Putamen (tissue), 1 donor: ENCODE measurements at places on chromosomes 6 and 20.

DNA sequence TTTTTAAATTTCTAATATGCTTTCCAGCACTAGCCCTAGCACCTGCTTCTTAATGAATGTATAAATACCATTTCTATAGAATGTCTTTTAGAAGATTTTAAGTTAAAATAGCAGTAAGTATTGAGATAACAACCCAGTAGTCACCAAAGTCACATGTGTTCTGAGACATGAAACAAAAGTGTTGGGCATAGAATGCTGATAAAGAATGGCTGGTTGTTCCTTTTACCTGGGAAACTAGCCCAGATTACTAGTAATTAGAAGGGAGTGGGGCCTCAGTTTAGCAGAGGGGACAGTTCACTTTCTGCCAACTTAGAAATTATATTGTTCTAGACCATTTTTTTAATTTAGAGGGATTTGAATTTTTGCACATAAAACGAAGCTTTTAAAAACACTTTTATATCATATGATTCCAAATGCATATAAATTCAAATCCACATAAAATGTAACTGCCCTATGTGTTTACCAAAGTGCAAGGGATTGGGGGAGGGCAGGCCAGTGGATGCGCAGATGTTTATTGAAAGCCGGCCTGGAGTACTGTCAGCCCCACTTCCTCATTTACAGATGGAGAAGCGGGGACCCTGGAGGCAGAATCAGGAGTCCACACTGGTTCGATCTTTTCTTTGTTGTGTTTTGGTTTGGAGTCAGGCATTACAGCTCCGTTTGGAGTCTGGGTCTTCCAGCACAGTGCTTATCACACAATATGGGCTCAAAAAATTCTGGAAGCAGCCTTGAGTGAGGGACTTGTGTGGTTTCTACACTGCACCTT lies 139.8 kb downstream of the ZDHHC14 start:
- no peak for DNase-seq

DNA sequence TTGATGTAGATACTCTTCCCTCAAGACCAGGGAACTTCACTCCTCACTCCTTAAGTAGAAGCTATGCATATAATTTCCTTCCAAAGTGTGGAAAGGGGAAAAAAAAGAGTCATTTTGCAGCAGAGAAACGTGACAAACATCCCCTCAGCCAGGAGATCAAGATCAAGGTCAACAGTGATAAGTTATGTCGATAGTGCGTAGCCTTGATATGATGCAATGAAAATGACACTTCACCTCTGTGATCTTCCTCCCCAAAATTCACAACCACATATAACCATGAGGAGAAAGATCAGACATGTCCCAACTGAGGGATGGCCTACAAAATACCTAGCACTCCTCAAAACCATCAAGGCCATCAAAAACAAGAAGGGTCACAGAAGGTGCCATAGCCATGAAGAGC lies 160.4 kb upstream of the MYLIP start:
- DNase-seq: no peak

GRCh38 chr6:157631412-157631811 lies 191.6 kb upstream of the SNX9 start:
- DNase-seq: no peak

DNA sequence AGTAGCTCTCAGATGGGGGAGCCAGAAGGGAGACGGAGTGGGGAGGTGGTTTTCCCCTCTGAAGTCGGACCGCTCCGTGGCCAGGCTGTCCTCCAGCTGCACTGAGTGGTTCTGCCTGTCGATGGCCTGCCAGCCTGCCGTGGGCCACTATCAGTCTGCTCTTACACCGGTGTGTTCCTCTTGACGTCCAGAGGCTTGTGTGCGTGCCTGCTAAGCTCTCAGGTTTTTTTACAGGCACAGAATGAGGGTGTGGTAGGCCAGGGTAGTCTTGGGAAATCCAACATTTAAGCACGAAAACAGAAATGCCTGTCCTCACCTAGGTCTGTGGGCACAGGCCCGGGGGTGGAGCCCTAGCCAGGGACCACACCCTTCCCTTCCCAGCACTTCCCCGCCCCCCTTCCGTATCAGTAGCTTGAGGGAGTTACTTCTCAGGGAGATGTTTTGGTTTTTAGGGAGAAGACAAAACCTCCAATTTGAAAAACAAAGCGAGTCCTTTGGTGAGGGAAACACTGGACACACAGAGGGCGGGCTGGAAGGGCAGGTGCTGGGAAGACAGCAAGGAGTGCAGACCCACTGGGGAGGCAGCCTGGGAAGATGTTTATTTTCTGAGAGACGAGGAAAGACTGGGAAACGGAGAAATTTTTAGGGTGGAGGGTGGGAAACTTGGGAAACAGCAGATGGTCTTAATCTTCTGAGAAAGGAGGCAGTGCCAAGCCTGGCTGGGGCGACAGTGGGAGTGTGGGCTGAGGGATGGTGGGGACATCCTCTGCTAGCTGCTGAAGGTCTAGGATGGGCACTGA lies 106.5 kb downstream of the LY86 start:
- DNase-seq: no peak

GRCh38 chr6:55963301-55963700 lies 87.9 kb upstream of the BMP5 start:
- DNase-seq: no peak

- DNase-seq: no peak
Measured at GRCh38 chr6:28943223-28943556, 19.4 kb upstream of the TRIM27 start.

DNA sequence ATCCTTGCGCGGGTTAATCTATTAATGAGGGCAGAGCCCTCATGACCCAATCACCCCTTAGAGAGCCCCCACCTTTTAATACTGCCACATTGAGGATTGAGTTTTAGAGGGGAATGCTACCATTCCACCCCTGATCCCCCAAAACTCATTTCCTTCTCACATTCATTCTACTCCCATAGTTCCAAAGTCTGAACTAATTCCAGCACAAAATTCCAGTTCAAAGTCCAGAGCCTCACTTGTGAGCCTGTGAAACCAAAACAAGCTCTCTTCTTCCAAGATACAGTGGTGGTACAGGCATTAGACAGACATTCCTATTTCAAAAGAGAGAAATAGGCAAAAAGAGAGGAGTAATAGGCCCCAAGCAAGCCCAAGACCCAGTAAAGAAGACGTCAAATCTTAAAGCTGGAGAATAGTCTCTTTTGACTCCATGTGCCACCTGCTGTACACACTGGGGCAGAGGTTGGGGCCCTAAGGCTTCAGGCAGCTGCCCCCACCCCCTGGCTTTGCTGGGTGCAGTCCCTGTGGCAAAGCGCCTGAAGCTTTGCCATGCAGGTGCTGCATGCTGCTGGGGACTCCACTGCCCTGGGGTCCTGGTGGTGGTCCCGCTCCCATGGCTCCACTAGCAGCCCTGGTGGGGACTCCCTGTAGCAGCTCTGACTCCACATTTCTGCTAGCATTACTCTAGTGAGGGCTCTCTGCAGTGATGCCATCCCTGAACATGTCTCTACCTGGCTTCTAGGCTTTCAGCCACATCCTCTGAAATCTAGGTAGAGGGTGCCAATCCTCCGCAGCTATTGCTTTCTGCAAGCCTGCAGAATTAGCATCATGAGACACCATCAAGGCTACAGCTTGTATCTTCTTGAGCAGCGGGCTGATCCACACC lies 41.3 kb downstream of the RSPH3 start:
- DNase-seq: no peak

- DNase-seq: no peak
Measured at GRCh38 chr20:44884907-44885391, 556 bp upstream of the YWHAB start.

DNA sequence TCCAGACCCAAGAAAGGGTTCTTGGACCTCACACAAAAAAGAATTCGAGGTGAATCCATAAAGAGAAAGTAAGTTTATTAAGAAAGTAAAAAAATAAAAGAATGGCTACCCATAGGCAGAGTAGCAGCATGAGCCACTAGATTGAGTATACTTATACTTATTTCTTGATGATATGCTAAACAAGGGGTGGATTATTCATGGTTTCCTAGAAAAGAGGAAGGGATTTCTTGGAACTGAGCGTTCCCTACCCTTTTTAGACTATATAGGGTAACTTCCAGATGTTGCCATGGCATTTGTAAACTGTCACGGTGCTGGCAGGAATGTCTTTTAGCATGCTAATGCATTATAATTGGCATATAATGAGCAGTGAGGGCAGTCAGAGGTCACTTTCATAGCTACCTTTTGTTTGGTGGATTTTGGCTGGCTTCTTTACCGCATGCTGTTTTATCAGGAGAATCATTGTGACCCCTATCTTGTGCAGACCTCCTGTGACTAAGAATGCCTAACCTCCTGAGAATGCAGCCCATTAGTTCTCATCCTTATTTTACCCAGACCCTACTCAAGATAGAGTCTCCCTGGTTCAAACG lies 44.3 kb downstream of the TENT5A start:
- DNase-seq: no peak

DNA sequence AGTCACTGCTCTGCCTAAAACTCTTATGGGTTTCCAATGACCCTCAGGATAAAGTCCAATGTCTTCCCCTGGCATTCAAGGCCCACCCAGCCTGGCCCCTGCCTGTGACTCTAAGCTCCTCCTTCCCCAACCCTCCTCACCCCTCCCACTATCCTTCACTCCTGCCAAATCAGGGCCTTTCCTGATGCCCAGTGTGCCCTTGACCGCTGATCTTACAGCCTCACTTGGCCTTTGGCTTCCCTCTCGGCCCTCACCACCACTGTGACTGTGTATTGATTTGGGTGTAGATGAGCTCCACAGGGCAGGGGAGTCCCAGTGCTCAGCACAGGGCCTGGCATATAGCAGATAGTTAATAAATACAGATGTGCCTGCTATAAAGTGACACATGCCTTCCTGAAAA lies 115.7 kb downstream of the TOX2 start:
- no peak for DNase-seq

GRCh38 chr20:775679-776135 lies 7.4 kb upstream of the SLC52A3 start:
- no peak for DNase-seq

GRCh38 chr20:63000958-63001357 lies 5.8 kb downstream of the BHLHE23 start:
- no peak for DNase-seq

DNA sequence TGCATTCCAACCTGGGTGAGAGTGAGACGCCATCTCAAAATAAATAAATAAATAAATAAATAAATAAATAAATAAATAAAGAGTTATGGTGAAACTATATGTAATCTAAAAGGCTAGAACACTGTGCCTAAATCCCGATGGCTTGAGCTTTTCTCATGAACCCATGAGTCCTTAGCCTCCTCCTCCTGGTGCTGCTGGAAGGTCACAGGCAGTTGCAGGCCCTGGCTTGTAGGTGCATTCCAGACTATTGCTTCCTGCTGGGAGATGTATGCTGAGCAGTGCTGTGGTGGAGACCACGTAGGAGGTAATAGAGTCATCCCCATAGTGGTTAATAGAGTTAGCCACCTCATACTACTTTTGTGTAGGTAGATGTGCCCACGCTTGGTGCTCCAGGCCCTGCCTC lies 12.5 kb downstream of the PTK7 start:
- no peak for DNase-seq

GRCh38 chr6:152721956-152722355 lies 24.3 kb downstream of the MYCT1 start:
- no peak for DNase-seq

DNA sequence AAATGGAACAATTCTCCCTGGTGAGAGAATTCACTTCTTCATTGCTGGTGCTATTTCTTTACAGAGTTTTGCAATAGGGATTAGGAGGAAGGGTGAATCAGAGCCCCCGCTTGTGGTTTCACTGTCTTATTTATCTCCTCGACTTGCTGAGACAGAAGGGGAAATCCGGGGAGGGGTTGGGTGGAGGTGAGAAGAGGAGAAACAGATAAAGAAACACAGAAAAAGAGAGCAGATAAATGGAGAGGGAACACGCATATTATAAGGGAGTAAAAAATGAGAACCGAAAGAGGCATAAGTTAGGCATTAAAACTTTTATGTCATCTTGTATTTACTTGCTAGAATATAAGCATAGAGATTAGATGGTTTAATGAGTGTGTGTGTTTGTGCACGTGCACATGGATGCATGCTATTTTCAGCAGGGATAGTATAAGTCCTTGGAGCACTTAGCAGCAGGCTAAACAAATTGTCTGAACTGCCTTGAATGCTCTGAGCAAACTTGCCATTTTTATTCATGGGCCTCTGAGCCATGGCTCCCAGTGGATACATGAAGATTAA lies 105.0 kb downstream of the OLIG3 start:
- peak; percentile 14 for DNase-seq

- no peak for DNase-seq
Measured at GRCh38 chr20:33963751-33964150, 30.0 kb upstream of the RALY start.

- no peak for DNase-seq
Measured at GRCh38 chr20:39654171-39654570, 692.0 kb downstream of the DHX35 start.

- no peak for DNase-seq
Measured at GRCh38 chr6:109946979-109947378, 31.1 kb upstream of the GPR6 start.
